ENCODE measurements at places on chromosomes 11 and 22.

GRCh38 chr11:102194257-102194656 is 84.0 kb downstream of the YAP1 start:
- DNase-seq = no peak

DNA sequence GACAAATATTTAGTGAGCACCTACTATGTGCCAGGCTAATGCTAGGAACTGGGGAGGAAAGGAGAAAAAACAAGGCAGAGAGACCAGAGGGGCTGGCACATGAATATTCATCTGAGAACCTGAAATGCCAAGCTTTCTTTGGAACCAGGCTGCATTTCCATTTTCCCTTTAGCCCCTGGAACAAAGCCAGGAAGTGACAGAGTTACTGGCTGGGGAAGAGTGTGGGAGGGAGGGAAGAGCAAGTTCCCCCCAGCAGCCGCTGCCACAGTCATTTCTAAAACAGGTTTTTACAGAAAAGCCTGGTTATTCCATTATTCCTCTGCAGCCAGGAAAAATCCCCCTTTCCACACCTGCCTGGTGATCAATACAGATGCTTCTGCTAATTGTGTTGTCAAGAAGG is 97.0 kb downstream of the SPON1 start:
- no peak for DNase-seq

- DNase-seq = no peak
Measured at GRCh38 chr11:133053124-133053776, 479.1 kb downstream of the OPCML start.

DNA sequence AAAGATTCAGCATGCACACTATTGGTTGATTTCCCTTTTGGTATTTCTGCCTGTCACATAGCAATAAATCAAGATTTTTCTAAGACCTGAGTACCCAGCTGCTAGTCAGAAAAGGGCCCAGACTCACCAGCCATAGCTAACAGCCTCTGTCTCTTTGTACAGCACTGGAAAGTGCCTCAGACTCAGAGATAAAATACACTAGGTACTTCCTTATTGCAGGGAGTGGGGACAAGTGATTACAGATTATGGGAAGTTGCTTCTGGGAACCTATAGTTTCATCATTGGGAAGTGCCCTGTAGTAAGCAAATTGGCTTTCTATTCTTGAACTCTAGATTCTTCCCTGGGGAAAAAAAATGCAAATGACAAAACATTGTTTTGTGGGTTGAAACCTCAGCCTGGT is at the start of gene CASP5:
Gene CASP5 (minus strand): TSS at position 166 of the 400 bp plus-strand sequence. CDS start 32 bp downstream, at position 134.
- no peak for DNase-seq

DNA sequence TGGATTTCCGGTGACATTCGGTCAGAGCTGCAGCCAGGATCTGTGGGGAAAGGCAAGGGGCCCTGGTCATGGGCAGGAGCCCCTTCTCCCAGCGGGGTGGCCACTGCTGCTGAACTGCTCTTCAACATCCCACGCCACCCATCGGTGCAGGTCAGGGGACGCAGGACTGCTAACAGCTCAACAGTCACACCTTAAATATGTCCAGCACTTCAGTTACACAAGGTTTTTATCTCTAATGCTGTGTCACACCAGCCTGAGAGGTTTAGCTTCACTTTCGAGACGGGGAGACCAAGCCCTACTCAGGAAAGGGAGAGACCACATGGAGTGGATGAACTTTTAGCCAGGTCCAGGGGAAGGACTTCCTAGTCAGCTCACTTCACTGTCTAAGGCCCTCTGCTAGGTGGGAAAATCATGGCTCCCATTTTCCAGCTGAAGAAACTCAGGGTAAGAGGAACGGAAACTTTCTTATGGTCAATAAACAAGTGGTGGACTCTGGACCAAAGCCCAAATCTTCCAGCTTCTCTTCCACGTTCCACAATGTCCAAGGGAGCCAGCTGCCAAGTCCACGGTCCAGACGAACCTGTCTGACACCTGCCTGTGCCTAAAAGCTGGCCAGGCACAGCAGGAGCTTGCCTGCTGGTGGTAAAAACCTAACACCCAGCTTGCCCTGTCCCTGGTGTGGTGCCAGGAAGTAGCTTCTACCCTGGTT is 21.0 kb upstream of the CHADL start:
- no peak for DNase-seq

GRCh38 chr11:105899772-105900171 is 122.3 kb downstream of the MSANTD4 start:
- no peak for DNase-seq
